ENCODE measurements at places on chromosomes 3 and 15.

DNA sequence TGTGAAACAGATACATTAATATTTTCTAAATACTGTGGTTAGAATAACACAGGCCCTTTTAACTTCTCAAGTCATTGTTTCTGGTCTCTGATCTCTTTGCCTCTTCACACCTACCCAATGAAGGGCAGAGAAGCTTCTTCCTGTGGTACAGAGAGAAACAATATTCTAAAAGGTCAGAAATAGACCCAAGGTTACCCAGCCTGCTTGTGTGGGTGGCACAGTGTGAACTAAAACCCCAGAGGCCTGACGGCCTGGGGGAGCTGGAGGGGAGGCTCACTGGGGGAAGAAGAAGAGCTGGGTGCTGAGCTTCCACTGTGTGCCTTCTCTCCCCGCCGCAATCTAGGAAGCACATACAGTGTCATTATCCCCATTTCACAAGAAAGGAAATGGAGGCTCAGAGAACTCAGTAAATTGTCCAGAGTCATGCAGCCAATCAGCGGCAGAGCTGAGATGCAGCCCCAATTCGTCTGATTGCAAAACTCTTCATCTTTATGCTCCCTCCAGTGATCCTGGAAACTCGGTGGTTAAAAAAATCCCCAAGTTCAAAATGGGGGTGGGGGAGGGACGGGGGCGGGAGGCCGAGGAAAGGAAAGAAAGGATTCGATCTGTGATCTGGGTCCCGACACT lies 64.1 kb upstream of the HEG1 start:
- peak; percentile 23 for DNase-seq

DNA sequence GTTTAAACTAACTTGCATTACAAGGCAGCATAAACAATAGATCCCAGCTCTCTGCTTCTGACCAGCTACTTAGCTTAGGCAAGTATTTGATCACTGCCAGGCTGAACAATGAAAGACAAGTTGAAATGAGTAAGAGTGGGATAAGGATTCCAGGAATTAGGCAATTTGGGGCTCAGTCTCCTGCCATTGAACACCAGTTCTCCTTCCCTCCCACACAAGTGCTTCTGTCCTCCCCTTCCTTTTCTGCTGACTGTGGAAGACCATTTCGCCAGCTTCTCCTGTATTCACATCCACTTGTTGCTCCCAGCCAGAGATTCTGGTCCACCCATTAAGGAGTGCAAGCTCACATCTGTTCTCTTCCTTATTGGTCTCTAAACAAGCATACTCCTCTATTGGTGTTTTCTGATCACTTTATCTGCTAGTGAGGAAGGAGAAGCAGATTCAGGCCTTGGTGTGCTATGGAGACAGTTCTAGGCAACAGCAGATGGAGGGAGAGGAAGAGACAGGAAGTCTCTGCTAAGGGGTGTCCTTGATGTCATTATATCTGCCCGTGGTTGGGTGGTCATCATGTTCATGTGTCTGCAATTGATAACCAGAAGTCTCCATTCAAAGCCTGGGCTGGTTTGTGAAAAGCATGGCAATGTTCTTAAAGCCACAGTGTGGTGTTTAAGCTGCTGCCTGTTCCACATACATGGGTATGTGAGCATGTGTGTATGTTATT lies 121.5 kb downstream of the PLCL2 start:
- DNase-seq, result no peak

DNA sequence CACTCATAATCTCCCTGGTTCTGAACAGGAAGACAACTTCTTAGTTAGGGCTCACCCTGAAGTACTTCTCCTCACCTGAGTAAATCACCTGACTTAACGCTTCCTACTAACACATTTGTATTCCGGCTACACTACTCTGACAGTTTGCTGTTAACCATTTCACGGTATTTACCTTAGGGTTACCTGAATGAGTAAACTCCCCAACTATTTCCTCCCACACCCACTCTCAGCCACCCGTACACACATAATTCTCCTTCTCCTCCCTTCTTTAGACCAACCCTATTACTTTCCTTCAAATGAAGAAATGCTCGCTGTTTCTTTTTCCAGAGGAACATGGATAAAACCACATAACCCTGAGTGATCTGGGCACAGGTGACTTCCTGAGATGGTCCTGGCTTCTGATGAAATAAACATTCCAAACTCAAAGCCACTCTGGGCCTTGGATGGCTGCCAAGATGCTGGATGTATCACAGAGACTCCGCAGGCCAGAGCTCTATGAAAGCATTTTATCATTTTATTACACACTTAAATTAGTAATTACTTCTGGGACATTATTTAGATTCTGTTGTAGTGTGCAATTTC lies 183.6 kb upstream of the ATP11B start:
- no peak for DNase-seq

GRCh38 chr3:13600950-13601691 lies 52.2 kb downstream of the FBLN2 start:
- DNase-seq, result no peak

GRCh38 chr3:105785803-105786202 lies 83.0 kb downstream of the CBLB start:
- no peak for DNase-seq

- no peak for DNase-seq
These were observed 927 bp upstream of the FYTTD1 start for GRCh38 chr3:197748597-197749314.

GRCh38 chr3:141779667-141780066 lies 16.5 kb downstream of the GRK7 start:
- DNase-seq, result no peak
